Sigmoid colon (tissue), 7 donors: ENCODE measurements at places on chromosomes 13 and 19.

DNA sequence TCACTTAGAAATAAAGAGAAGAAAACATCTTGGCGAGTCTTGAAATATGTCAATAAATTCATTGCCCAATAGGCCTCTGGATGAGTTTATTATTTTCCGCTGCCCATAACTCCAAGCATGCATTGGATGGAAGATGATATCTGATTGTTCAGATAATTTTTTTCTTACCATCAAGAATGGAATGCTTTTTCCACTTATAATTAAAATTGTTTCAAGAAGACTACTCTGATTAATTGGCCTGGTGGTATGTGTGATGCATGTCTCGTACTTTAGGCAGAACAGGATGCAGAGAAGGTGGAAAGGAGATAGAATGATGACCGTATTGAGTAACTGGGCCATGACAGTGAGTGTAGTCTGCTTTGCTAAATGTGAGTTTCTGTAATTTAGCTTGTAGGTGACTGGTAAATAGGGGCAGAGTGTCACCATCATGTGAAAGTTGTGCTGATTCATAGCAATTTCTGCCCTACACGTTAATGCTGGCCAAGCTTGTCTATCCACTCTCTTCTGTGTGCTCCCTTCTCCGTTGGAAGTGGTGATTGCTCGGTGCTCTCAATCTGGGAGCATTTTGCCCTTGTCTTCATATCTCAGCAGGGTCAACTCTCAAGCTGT lies 13.5 kb upstream of the SPATA13 start:
- H3K27ac ChIP-seq, result no peak overlapping the region
- peaks cover 9% of the 10 kb centered on the region for H3K4me1 ChIP-seq
- no peak for DNase-seq

GRCh38 chr13:46544811-46545210 lies 8.2 kb upstream of the LRCH1 start:
- H3K4me3 ChIP-seq, result no peak overlapping the region
- H3K4me1 ChIP-seq, result no peaks in the 10 kb centered on the region
- no peak for DNase-seq
- H3K27ac ChIP-seq, result no peak overlapping the region
- H3K27me3 ChIP-seq, result no peaks in the 10 kb centered on the region

DNA sequence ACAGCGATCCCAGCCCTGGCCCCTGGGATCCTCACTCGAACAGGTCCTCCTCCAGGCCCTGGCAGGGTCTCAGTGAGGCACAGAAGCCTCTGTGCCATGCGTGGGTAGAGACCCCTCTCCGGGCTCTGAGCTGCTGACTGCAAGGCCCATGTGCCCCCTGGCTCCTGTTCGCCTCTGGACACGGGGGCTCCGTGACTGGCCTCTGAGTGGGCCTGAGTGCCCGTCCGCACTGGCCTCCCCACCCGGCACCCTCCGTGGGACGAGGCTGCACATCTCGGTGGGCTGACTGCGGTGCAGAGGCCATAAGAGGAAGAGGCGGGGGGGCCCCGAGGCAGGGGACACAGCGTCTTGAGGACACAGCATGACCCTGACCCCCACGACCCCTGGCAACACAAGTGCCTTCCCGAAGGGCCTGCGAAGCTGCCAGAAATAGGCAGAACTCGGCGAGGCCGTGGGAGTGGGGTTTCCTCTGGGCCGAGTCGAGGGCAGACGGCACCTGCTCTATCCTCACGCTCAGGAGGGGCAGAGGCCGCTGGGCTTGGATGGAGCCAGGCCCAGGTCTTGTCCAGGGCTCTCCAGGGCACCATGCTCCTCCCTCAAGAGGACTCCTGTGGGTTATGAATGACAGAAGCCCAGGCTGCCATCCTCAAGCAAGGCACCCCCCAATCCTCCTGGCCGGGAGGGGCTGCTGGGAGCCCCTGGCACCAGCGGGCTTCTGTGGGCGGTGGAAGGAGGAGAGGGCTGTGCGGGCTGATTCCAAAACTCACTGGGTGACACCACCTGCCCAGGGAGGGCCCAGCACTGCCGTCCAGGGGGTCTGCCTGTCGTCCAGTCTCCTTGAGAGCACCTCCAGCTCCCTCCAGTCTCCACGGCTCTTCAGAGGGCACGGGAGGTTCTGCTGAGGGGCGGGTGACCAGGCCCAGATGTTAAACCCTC lies 52.6 kb downstream of the RASA3 start:
- DNase-seq, result peak; percentile 63
- H3K36me3 ChIP-seq, result no peaks in the 10 kb centered on the region
- no peaks in the 10 kb centered on the region for H3K27me3 ChIP-seq

DNA sequence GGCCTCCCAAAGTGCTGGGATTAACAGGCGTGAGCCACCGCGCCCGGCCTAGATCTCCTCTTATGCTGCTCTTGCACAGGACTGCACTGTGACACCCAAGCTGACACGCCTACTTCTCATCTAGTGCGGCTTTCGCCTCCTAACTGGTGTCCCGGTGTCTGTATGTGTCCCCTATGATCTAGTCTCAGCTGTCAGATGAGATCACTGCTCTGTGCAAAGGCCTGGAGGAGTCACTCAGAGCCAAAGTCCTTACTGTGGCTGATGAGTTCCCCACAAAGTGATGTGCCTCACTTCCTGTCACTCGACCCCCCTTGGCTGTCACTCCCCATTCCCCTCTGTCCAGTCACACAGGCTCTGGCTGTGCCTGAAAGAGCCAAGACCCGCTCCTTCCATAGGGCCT lies 2.5 kb downstream of the ZNF556 start:
- H3K27ac ChIP-seq, result no peak overlapping the region
- no peak for DNase-seq
- no peaks in the 10 kb centered on the region for H3K36me3 ChIP-seq
- H3K27me3 ChIP-seq, result no peaks in the 10 kb centered on the region
- no peak overlapping the region for H3K4me3 ChIP-seq

DNA sequence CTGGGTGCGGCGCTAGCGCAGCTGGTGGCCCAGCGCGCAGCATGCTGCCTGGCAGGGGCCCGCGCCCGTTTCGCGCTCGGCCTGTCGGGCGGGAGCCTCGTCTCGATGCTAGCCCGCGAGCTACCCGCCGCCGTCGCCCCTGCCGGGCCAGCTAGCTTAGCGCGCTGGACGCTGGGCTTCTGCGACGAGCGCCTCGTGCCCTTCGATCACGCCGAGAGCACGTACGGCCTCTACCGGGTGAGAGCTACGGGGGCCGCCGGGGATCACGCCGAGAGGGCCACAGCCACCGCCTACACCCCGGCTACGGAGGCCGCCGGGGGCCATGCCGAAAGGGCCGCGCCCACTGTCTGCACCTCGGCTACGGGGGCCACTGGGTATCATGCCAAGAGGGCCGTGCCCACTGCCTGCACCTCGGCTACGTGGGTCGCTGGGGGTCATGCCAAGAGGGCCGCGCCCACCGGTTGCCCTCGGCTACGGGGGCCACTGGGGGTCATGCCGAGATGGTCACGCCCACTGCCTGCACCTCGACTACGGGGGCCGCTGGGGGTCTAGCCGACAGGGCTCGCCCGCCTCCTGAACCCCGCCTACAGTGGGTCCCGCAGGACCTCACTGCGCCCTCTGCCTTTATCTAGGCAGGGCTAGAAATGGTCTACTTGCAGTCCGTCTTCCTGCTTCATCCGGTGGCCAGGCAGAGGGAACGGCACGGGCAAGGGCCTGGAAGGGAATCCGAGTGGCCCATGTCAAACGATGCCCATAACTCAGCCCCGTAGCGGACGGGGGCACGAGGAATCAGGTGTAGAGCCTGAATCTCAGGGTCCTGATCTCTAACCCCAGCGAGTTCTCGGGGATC lies 500 bp downstream of the PGLS start:
- H3K4me3 ChIP-seq, result peak overlapping the region; percentile 98
- peaks cover 23% of the 10 kb centered on the region for H3K4me1 ChIP-seq
- no peaks in the 10 kb centered on the region for H3K27me3 ChIP-seq
- H3K36me3 ChIP-seq, result peaks cover 7% of the 10 kb centered on the region
- peak overlapping the region; percentile 100 for H3K27ac ChIP-seq

GRCh38 chr13:50452756-50453155 lies 390.7 kb downstream of the DLEU7 start:
- no peak for DNase-seq
- no peak overlapping the region for H3K27ac ChIP-seq
- no peaks in the 10 kb centered on the region for H3K27me3 ChIP-seq
- H3K36me3 ChIP-seq, result no peaks in the 10 kb centered on the region
- H3K4me1 ChIP-seq, result peaks cover 4% of the 10 kb centered on the region
- H3K4me3 ChIP-seq, result no peak overlapping the region

DNA sequence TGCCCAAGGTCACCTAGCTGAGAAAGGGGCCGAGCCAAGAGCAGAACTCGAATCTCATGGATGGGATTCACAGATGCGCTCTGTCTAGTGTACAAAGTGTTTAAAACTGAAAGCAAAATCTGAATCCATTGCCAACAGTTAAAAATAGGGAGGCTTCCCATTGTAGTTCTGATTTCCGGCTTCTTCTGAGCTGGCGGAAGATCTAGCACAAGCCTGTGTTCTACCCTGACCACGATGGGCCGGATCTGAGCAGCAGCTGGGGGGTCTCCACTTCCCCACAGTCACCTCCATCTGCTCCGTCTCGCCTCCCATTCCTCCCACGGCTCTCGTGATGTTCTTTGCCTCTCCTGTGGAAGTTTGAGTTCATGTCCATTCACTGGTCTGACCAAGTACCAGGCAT lies 2.4 kb downstream of the CACNG8 start:
- no peak overlapping the region for H3K27ac ChIP-seq
- no peak for DNase-seq
- no peaks in the 10 kb centered on the region for H3K4me1 ChIP-seq
